ENCODE measurements at places on chromosomes 6 and 20.

GRCh38 chr20:32215729-32216128, 8.0 kb downstream of the POFUT1 start:
- DNase-seq, result no peak

DNA sequence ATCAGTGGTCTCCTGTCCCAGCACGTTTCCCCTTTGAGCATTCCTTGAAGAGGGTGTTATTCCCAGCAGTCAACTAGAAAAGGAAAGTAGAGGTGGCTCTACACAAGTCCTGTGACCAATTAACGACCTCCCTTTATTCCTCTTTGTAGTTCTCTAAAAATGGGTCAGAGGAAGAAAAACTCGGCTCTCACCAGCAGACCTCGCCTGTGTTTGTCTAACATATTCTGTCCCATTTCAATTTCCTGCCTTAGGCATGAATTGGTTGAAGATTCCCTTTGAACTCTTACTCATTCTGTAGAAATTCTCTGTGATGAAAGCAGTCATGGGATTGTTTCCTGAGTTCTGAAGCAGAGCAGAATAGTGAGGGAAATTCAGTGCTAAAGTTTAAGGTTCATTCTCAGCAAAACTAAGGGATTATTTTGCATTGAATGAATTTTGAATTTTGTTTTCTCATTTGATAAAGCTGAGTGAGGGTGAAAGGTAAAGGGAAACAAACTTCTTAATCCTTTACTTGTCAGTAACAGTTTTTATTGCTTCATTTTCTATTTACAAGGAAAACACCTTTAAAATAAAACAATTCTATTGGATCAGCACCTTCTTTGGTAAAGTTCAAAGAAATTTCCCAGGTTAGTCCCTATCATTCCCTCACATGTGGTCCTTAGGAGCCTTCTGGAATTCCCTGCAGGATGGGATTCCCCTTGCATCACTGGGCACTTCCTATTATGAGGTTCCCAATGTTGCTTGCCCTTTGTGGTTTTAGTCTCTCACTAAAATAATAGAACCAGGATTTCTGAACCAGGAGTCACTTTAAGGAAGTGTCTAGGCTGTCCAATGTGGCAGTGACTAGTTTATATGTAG, 105.8 kb downstream of the SLX4IP start:
- DNase-seq, result no peak

DNA sequence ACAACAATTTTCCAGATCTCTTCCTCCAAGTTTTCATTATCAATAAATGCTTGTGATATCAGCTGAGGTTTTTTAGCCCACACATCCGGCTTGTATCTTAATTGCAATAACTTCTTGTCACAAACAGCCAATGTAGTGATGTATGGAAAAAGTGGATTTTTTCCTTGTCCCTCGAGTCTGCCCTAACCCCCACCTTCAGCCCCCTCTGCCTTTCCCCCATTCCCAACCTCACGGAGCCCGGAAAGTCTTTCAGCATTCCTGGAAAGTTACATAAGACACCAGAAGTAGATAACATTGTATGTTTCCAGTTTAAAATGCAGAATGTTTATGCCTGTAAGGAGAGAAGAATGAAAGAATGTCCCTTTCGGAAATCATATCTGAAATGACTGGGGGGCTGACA, 179.2 kb upstream of the PHACTR1 start:
- no peak for DNase-seq

- DNase-seq, result no peak
These were observed 38.5 kb downstream of the SNRNP48 start for GRCh38 chr6:7628479-7628878.

DNA sequence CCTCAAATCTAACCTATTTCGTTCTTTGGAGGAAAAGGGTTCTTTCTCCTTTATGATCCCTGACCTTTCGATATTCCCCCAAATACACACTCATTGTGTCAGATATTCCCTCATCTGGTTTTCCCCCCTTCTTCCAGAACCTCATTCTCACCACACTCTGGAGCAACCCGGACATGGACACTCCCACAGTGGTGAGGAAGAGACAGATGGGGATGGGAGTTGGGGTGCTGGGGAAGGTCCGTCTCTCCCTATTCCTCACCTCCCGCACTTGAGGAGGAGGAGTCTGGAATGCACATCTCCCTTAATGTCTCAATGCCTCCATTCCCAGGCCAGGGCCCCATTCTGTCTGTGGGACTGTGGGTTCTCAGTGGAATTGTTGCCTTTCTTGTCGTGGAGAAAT, 1.3 kb downstream of the SLC39A7 start:
- DNase-seq, result no peak

DNA sequence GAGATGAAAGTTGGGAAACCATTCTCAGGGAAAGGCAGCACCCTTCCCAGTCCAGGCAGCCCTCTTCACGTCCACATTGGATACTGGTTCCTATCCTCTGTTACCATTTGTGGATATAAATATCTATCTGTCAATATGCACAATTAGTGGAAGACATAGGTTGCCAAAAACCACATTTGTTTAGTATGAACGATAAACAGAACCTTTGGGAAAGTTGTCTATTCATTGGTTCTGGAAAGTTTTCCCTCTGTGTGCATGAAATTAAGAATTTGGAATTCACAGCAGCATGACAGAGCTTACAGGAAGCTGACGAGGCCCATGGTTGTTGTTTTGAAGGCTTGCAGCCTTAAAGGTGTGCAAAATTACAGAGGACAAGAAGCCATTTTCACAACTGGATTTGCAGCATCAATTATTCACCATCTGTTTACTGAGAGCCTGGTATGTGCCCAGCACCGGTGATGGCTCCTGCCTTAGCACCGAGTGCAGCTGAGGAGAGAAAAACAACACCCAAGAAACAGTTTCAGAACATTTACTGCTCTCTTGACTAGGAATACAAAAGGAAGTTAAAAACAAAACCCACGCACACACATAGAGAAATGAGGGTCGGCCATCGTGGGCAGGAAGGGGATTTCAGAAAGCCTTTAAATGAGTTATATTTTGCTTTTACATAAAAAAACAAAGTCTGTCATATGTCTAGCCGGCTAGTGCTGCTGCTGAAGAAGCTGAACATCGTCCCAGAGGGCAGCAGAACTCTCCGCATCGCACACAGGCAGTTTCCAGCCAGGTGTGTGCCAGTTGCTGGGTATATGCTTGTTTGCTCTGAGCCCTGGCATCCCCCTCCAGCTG, 319.6 kb downstream of the FARS2 start:
- DNase-seq, result no peak

GRCh38 chr6:154606457-154606856, 96.0 kb upstream of the CNKSR3 start:
- no peak for DNase-seq

DNA sequence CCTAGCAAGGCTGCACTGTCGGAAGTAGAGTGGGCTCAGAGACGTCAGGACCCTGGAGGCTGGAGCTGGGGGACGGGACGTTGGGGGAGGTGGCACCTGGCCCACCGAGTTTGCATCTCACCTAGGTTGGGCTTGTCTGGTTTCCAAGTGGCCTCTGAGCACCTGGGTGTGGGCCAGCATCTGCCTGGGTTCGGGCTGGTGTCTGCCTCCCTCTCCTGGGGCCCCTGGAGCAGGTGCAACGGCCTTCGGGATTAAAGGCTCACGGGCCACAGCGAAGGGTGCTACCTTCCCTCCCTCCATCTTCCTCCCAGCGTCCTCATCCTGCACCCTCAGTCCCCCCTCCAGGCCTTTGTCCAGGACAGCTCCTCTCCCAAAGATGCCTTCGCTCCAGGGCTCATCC, 6.0 kb downstream of the HRH3 start:
- DNase-seq, result no peak

GRCh38 chr20:32823078-32823477, 3.3 kb downstream of the MAPRE1 start:
- no peak for DNase-seq

DNA sequence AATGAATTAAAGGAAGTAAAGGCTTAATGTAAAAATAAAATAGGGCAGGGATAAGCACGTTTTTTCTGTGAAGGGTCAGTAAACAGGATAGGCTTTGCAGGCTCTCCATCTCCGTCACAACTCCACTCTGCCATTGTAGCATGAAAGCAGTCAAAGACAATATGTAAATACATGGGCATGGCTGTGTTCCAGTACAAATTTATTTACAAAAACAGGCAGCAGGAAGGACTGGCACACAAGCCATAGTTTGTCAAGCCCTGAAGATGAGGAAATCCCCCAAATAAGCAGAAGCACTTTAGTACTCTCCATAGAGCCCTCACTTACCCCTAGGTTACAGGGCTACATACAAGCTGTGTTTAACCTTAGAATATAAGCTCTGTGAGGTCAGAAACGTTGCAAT, 8.9 kb upstream of the FBXO9 start:
- DNase-seq, result no peak

DNA sequence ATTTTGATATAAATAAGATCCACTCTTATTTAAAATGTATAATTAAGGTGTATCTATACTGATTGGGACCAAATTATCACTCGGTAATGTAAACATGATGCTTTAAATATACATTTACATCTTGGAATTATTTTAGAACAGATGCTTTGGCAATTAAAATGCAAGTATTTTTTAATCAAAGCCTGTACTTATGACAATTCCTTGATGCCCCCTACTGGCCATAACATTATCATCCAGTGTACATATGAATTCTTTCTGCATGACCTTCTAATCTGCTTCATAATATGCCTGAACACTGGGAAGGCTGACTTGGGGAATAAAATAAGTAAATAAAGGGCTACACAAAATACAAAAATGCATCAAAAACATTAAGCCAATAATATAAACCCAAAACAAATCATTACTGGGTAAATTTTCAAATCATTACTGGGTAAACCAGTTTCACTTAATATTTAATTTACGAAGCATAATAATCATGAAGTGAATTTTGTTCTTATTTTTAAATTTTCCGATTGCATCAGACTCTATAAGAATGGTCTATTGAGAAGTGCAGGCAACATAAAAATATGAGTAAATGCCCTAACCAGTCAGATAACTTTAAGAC, 65.1 kb downstream of the CGA start:
- no peak for DNase-seq
